Neural crest cell (in vitro differentiated cells): ENCODE measurements at places on chromosomes 5 and 9. TPM values are rescaled to one million over a fixed set of nuclear protein-coding genes. Genes with fewer than 3 reads are reported as not detected.

DNA sequence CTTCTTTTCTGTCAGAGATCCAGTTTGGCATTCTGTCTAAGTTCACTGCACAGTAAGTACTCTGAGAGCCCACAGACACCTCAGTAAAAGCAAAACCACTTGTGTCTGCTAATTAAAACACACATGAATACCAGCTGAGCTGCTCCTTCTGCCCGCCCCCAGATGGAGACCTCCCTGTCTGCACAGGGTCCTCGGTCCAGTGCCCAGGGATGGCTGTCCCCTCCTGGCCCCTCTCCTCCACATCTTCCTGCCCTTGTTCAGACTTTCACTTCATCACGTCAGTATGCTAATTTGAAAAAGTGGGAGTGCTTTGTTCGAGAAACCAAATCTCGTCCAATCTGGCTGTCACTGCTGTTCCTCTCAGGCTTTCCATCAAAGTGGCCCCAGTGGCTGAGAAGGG, 43.5 kb downstream of the LIX1 start:
- DNase-seq, result no peak
- H3K4me1 ChIP-seq, result peaks cover 35% of the 10 kb centered on the region
- peaks cover 12% of the 10 kb centered on the region for H3K36me3 ChIP-seq
- H3K27ac ChIP-seq, result no peak overlapping the region
- no peak overlapping the region for H3K4me3 ChIP-seq

GRCh38 chr9:132144708-132145365, 17.0 kb upstream of the NTNG2 start:
- no peak overlapping the region for H3K4me3 ChIP-seq
- DNase-seq, result no peak
- peaks cover 29% of the 10 kb centered on the region for H3K4me1 ChIP-seq

DNA sequence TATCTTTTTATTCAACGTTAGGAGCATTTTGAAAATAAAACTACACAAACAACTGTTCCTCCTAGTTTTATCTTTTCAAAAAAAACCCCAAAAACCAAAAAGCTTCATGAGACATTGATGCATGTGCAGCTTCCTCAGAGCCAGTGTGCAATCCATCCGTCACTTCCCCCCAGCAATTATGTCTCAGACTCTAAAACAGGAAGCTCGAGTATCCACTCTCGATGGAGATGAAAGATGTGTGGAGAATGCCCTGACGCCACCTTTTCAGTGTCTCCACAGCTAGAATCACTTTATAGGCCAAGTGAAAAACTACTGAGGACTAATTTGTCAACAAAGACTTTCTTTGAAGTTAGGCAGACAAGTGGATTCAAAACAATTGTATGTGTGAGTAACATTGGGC, 408.9 kb upstream of the SMARCA2 start:
- H3K27me3 ChIP-seq, result peaks cover 3% of the 10 kb centered on the region
- no peak overlapping the region for H3K4me3 ChIP-seq
- no peak overlapping the region for H3K27ac ChIP-seq
- no peak for DNase-seq
- H3K4me1 ChIP-seq, result no peaks in the 10 kb centered on the region

DNA sequence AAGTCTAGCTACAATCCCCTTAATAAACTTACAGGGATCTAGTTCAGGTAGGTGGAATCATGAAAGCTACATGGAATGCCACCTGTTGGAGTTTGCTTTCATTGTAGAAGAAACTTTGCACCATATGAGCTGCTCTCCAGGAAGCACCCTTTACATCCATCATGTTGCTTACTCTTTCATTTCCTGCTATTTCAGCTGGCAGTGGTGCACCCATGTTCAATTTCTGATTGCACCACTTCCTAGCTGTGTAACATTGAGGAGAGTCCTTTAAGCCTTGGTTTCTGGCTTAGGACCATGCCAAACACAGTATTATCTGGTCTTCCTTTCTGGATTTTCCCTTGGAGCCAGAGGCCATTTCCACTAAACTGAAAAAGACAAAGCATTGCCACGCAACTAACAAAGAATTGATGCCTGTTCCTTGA, 123.3 kb upstream of the SLC12A2 start:
- no peak overlapping the region for H3K27ac ChIP-seq
- H3K4me3 ChIP-seq, result no peak overlapping the region
- H3K36me3 ChIP-seq, result peaks cover 14% of the 10 kb centered on the region
- H3K4me1 ChIP-seq, result peaks cover 42% of the 10 kb centered on the region
- no peak for DNase-seq

GRCh38 chr9:124805186-124805585, 28.3 kb downstream of the OLFML2A start:
- H3K4me3 ChIP-seq, result no peak overlapping the region
- DNase-seq, result no peak
- no peaks in the 10 kb centered on the region for H3K36me3 ChIP-seq
- H3K27me3 ChIP-seq, result no peaks in the 10 kb centered on the region

GRCh38 chr5:6716629-6717149, 3.5 kb downstream of the TENT4A start:
- no peak for DNase-seq
- H3K4me3 ChIP-seq, result peak overlapping the region; percentile 95
- H3K4me1 ChIP-seq, result peaks cover 68% of the 10 kb centered on the region
- H3K36me3 ChIP-seq, result peaks cover 2% of the 10 kb centered on the region

- no peak overlapping the region for H3K27ac ChIP-seq
- no peak for DNase-seq
- no peak overlapping the region for H3K4me3 ChIP-seq
- no peaks in the 10 kb centered on the region for H3K27me3 ChIP-seq
- peaks cover 5% of the 10 kb centered on the region for H3K4me1 ChIP-seq
Observed at GRCh38 chr9:133787754-133788025, 49.5 kb upstream of the SARDH start.

DNA sequence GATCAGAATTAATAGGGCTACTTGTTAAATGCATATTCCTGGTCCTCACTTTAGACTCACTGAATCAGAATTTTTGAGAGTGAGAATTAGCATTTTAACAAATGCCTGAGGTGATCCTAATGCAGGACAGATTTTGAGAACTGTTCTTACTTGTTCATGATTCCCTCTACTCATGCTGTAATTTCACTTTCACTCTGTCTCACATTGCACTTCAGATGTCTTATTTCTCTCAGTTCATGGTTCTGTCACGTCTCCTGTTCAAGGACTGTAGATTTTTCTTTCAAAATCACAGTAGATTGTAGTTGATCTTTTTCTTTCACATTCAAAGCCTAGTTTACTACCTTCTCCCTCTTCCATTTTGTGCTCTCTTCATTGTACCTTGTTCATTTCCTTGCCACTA, 54.3 kb downstream of the ADGRV1 start:
- H3K27me3 ChIP-seq, result no peaks in the 10 kb centered on the region
- H3K36me3 ChIP-seq, result peaks cover 6% of the 10 kb centered on the region
- peaks cover 18% of the 10 kb centered on the region for H3K4me1 ChIP-seq
- H3K4me3 ChIP-seq, result no peak overlapping the region
- no peak overlapping the region for H3K27ac ChIP-seq

GRCh38 chr9:120866651-120867050, 10.3 kb downstream of the PHF19 start:
- H3K27me3 ChIP-seq, result no peaks in the 10 kb centered on the region
- DNase-seq, result no peak
- peaks cover 11% of the 10 kb centered on the region for H3K36me3 ChIP-seq
- no peak overlapping the region for H3K4me3 ChIP-seq
- H3K4me1 ChIP-seq, result peaks cover 19% of the 10 kb centered on the region

- H3K27me3 ChIP-seq, result peaks cover 11% of the 10 kb centered on the region
- no peak overlapping the region for H3K4me3 ChIP-seq
- H3K4me1 ChIP-seq, result no peaks in the 10 kb centered on the region
- DNase-seq, result no peak
- no peak overlapping the region for H3K27ac ChIP-seq
Observed at GRCh38 chr5:170809551-170809950, 26.0 kb downstream of the GABRP start.

- DNase-seq, result no peak
- H3K4me1 ChIP-seq, result no peaks in the 10 kb centered on the region
- no peaks in the 10 kb centered on the region for H3K27me3 ChIP-seq
- no peak overlapping the region for H3K27ac ChIP-seq
Observed at GRCh38 chr5:9046756-9047481, 499.0 kb downstream of the SEMA5A start.

DNA sequence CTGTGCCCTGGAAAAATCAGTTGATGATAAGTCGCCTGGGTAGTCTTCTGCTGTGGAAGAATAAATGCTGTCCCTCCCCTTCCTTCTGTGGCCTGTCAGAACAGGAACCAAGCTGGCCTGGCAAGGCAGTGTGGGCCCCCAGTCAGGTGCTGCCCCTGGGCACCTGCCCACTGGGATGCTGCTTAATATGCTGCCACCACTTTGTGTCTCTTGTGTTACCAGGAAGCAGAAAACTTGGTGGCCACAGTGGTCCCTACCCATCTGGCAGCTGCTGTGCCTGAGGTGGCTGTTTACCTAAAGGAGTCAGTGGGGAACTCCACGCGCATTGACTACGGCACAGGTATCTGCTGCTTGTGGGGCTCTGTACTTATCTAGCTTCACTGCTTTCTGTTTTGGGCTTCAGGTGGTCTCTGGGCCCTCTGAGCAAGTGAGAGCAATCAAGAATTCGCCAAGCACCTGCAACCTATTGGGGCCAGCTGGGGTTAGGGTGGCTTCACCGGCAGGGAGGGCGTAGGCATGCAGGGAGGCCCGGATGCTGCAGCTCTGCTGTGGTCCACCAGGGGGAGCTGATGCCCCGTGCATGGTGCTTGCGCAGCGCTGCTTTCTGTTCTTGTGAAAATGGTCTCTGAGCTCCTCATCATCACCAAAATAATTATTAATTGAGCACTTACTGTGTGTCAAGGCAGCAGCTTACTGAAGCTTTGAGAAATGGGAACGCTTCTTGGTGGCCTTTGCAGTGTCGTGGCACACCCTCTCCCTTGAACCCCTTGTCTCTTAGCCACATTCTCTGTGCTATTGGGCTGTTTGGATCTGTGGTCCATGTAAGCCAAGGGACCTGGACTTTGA, 20.3 kb downstream of the PTPA start:
- H3K4me1 ChIP-seq, result peaks cover 23% of the 10 kb centered on the region
- H3K27me3 ChIP-seq, result no peaks in the 10 kb centered on the region
- H3K27ac ChIP-seq, result no peak overlapping the region
- peak; percentile 88 for DNase-seq
- H3K4me3 ChIP-seq, result peak overlapping the region; percentile 31

DNA sequence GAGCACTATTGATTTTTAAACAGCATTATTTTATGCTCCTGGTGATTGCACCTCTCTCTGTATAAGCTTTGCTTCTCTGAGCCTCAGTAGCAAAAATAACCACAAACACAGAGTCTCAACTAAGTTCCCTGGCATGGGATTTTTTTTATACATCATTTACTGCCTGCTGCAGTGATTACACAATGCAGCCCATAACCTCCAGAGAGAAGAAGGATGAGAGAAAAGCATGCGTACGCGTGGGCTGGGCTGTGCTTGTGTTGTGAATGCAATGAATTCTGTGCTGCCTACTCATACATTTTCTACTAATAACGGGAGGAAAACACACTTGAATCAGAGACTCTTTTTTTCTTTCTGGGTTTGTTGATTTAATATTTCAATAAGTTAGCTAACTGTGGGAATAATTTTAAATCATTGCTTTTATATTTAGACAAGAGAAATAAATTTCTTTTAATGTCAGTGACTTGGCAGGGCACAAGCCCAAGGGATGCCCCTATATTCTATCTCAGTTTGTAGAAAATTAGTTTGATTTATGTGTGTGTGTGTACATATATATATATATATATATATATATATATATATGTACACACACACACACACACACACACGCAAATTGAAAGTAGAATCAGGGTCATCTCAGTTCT, 351.5 kb downstream of the MED10 start:
- H3K27me3 ChIP-seq, result peaks cover 2% of the 10 kb centered on the region
- H3K4me3 ChIP-seq, result no peak overlapping the region
- H3K4me1 ChIP-seq, result no peaks in the 10 kb centered on the region
- no peak overlapping the region for H3K27ac ChIP-seq

DNA sequence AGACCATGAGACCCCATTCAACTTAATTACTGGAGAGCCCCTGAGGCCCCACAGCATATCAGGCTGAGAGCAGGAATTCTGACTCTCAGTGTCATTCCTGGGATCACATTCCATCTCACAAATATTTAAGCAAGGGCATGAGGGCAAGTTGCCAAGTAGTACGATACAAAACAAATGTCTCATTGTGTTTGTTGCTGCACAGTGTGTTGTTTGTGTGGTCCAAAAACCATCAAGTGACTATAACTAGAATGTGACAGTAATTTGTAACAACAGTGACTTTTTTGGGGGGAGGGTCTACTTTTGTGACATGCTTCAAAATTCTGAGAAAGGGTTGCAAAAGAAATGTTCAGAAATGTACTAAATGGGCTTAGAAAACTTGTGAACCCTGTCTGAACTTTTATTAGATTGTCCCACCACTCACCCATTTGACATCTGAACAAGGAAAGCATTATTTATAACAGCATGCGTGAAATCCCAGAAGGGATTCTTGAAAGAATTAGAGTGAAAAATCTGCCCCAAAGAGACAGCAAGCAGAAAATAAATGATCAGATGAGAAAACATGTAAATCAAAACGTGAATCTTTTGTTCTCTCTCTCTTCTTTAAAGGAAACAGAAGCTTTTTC, 347.0 kb downstream of the NTRK2 start:
- H3K4me3 ChIP-seq, result no peak overlapping the region
- no peak overlapping the region for H3K27ac ChIP-seq
- H3K27me3 ChIP-seq, result no peaks in the 10 kb centered on the region

DNA sequence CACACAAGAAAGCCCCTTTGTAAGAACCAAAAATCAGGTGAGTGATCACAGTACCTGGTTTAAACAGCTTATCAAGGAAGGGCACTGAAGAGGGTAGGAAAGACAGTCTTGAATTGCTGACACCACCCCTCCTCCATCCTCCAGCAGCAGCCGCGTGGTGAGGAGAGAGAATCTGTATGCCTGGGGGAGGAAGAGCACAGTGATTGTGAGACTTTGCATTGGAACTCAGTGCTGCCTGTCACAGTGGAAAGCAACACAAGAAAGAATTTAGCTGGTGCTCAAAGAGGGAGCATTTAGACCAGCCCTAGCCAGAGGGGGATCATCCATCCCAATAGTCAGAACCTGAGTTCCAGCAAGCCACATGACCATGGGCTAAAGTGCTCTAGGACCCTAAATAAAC, 11.6 kb upstream of the STX17 start:
- no peak for DNase-seq
- H3K4me3 ChIP-seq, result no peak overlapping the region
- no peaks in the 10 kb centered on the region for H3K36me3 ChIP-seq
- no peaks in the 10 kb centered on the region for H3K4me1 ChIP-seq
- H3K27me3 ChIP-seq, result peaks cover 11% of the 10 kb centered on the region

DNA sequence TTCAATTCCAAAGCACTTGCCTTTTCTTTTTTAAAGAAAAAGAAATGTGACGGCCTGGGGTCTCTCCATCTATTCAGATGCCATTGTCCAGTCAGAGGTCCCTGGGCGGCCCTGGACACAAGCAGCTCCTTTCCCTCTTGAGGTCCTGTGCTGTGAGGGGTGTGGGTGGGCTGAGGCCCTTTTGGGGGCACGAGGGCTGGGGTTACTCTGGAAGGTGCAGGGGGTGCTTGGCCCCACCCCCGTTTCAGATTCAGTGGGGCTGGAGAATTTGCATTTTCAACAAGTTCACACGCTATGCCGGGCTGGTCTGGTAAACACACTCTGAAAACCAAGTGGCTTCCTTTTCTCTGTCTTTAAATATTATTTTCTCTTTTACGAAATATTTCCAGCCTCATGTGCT, 91.4 kb upstream of the PHYKPL start:
- no peak overlapping the region for H3K27ac ChIP-seq
- H3K4me1 ChIP-seq, result peaks cover 48% of the 10 kb centered on the region
- no peaks in the 10 kb centered on the region for H3K36me3 ChIP-seq
- H3K4me3 ChIP-seq, result no peak overlapping the region
- no peak for DNase-seq

Gene FOXD4L4
- 0.16 and 0.26 TPM in 2 replicates for total RNA-seq

Gene MLLT3
- 53.7 and 57.3 TPM in 2 replicates for total RNA-seq

Gene CDKN2B-AS1
- 0.21 TPM in 1 of 2 replicates, not detected in the other for total RNA-seq

Gene GARIN3
- total RNA-seq, result not detected in 2 replicates

Gene SPATA31A3
- 0.09 TPM in 1 of 2 replicates, not detected in the other for total RNA-seq

Gene TMEM174
- total RNA-seq, result not detected in 2 replicates

Gene MTMR12
- total RNA-seq, result 23.5 and 28.1 TPM in 2 replicates

Gene THBS4
- 6.9 and 10.0 TPM in 2 replicates for total RNA-seq

Gene SLC45A2
- total RNA-seq, result 0.36 and 1.3 TPM in 2 replicates

Gene SH3TC2
- 8.5 and 9.3 TPM in 2 replicates for total RNA-seq

Gene AUH
- 10.8 and 10.9 TPM in 2 replicates for total RNA-seq
